Mesenteric fat pad (tissue), 1 donor: ENCODE measurements at places on chromosomes 7 and 10.

GRCh38 chr10:75839020-75839419 lies 407.6 kb downstream of the LRMDA start:
- DNase-seq: no peak

DNA sequence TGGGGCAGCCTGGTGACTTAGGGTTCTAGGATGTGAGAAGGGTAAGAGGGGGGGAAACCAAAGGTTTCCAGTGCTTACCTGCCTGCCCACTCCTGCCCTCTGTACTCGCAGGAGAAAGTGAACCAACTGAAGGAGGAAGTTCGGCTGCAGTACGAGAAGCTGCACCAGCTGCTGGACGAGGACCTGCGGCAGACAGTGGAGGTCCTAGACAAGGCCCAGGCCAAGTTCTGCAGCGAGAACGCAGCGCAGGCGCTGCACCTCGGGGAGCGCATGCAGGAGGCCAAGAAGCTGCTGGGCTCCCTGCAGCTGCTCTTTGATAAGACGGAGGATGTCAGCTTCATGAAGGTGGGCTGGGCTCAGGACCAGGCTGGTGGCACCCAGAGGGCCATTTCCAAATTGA lies 10.7 kb downstream of the TRIM8 start:
- DNase-seq: no peak

GRCh38 chr10:71396711-71397295 lies at the start of gene CDH23:
TSS of gene CDH23 (plus strand) at chr10:71396920. CDS start at chr10:71439832, 42,912 bp downstream.
- no peak for DNase-seq

DNA sequence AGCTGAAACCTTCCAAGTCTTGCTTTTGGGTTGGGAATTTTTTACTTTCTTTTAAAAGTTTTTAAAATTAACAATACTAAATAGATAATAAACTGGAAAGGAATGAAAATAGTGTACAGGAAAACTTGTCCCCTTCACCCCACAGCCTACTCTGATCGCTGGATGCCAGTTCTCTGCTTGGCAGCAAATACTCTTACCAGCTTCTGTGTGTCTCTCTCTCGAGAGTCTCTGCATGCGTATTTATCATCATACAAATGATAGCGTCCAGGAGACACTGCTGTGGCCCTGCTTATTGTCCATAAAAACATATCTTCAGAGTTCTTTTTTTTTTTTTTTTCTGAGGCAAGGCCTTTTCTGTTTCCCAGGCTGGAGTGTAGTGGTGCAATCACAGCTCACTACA lies 101.5 kb downstream of the CCNY start:
- DNase-seq: no peak

- no peak for DNase-seq
Observed at GRCh38 chr7:77837966-77838365, 39.4 kb downstream of the PHTF2 start.

GRCh38 chr10:14660831-14661230 lies 113.9 kb downstream of the FAM107B start:
- DNase-seq: no peak

- DNase-seq: no peak
Observed at GRCh38 chr10:79336739-79337138, 10.5 kb upstream of the PPIF start.

- DNase-seq: no peak
Observed at GRCh38 chr10:122113161-122113944, 124.4 kb downstream of the TACC2 start.

DNA sequence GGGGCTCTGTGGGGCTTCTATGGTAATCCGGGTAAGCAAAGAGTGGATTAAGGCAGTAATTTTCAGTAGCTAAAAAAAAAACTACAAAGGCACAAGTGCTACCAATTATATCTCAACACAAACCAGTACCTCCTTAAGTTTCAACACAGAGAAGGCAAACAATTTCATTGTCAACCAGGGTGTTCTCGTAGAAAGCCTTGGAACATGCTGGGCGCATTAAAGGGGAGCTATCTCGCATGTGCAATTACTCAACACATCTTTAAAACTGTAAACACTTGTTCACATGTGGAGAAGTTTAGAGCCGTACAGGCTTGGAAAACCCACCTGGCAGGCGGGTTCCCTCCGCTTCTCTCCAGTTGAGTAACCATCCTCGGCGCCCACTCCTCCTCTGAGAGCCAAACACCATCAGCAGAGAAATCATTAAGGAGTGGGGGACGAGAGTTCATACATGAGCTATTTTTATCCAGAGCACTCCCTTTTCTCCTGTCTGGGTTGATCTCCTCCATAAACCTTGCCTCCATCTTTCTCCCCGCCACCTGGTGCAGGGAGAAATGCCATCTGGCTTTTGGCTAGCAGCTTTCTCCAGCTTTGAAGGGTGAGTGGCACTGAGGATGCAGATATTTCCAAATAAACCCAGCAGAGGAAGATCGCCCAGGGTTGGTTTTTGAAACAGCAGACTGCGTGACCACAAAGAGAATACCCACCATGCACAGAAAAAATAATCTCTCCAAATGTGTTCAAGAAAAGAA lies 287.1 kb downstream of the WDR11 start:
- DNase-seq: no peak

DNA sequence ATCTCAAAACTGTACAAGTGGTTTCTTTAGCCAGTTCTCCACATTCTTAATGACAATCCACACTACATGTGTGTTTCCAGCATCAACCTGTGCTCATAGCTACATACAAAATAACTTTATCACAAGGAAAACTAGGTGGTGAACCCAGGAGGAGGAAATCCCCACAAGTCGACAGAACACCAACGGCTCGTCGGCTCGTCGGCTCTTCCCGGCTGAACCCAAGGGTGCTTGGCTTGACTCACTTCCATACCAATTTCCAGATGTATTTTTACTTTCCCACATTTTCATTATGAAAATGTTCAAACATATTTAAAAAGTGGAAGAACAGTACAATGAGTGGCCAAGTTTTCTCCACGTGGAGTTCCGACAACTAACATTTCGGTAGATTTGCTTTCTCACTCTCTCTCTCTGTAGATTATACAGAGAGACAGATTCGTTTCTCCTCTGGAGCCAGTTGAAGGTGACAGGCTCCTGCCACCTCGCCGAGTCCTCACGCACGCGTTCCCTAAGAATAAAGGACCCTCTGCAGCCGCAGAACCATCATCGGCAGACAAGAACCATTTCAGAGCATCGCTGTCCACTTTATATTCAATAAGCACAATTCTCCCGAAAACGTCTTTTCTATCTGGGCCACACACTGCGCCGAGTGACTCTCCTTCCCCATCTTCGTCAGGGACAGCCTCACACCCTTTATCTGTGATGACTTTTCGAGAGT lies 53.3 kb downstream of the DIP2C start:
- no peak for DNase-seq

DNA sequence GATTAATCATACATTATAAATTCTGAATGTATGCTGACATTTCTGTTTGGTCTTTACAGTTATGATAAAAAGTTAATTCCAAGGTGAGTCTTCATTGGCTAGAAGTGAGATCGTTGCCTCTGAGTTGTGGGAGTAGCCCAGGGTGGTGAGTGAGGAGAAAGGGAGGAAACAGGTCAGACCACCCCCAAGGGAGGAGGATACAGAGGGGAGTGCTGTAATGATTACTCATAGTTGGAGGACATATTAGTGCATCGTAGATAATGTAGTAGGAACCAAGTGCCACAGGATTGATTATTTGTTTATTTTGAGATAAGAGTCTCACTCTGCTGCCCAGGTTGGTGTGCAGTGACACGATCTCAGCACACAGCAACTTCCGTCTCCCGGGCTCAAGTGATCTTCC lies 672.2 kb downstream of the INHBA start:
- no peak for DNase-seq

DNA sequence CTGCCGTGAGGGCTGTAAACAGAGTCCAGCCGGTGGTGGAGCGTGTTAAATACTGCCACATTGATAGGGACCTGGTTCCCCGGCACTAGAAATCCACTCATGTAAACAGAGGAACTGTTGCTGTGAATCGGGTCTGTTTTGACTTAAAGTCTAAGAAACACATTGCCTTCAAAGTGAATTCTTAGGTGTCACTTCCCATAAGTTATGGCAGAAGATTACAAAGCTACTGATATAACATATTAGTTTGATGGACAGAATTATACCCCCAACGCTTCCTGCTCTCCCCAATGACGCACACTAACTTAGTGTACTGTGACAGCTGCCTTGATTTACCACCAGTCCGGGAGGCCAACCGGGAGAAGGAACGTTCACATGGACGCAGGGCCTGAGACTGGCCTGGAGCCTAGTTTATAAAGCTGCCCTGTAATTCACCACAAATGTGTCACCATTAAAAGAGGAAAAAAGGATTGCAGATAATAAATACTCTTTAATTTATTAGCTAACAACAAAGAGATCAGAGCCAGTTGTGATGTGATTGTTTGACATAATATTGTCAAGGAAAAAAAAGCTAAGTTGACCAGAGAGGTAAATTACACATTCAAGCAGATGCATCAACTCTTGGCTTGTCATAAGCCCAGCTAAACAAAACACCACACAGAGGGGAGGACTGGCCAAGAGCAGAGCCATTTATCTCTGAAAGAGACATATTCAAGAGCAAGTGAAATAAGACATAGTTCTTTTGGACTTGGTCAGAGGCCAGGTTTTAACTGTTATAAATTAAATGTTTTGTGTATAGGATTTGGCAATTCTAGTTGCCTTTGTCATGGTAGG lies 820.6 kb downstream of the LRMDA start:
- no peak for DNase-seq

DNA sequence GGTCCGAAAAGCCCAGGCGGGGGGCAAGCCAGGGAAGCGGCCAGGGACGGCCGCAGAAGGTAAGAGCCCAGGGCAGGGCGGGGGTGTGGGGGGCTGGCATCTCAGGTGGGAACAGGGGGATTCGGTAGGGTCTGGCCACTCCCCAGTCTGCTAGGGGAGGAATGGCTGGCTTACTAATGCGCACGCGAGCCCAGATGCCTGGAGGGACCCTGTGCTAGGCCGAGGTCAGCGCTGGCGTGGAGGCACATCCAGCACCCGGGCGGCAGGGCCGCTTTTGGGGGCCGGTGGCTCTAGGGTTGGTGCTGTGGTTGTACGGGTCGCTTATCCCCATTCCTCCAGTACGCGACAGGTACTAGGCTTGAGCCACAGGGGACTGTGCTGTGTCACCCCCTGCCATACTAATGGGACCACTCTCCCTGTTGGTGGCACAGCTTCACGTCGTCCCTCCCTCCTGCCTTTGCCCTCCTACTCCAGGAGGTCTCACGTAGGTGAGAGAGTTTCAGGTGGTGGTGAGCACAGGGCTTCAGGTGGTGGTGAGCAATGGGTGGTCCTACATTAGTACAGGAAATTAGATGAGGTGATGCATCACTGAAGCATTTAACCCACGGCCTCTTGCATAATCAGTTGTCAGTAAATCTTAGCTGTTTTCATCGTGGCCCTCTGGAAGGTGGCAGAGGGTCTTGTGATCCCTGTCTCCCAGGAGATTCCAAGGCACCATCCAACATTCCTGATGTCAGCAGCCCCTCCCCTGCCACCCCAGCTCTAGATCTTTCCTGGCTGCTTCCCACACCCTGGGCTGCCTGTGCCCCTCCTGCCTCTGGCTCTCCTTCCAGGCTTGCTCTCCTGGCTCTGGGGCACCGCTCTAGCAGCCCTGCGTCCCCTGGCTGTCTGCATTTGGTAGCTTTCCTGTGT lies 971 bp downstream of the AEBP1 start:
- DNase-seq: no peak

- peak; percentile 60 for DNase-seq
Observed at GRCh38 chr10:128064970-128065580, 61.1 kb downstream of the MKI67 start.

GRCh38 chr10:4007771-4008170 lies 222.8 kb upstream of the KLF6 start:
- no peak for DNase-seq

DNA sequence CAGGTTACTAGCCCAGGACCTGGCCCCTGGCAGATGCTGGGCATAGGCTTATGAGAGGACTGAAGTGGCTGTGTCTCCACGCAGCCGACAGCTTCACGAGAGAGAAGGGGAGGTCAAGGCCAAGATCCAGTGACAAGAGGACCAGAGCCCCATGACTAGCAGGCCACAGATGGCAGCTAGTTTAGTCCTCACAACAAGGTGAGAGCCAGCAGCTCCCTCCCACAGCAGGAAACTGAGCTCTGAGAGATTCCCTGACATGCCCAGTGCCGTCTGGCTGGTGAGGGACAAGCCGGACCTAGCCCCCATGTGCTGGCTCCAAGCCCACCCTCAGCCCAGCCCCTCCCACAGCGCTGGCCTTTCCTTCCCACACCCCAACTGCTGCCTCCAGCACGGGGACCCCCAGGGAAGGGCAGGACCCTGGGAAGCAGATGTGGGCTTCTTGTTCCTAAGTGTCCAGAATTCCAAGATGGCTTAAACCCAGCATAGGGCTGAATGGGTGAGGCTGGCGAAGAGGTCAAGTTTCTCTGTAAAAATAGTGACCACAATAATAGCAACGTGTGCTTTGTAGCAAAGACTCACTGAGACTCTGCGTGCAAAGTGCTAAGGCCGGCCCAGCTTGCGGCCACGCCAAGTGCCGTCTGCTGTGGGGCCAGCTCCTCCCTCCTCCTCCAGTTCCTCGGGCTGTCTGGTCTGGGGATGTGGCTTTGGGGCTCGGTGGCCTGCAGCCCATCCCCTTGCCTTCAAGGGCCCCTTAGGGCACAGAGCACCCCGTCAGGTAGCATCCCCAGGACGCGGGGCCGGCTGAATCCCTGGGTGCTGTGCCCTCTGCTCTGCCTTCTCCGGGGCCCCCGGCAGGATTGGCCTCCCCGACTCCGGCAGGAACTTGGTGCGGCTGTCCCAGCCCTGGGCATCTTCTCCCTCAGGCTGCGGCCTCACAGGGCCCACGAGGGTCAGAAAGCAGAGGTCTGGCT lies 7.8 kb upstream of the FAM20C start:
- no peak for DNase-seq

- no peak for DNase-seq
Observed at GRCh38 chr7:148733496-148733895, 34.8 kb downstream of the CUL1 start.
